ENCODE measurements at places on chromosomes 13 and 19. TPM values are rescaled to one million over a fixed set of nuclear protein-coding genes. Genes with fewer than 3 reads are reported as not detected.

Gene RFPL4AL1
- 0.17 TPM for total RNA-seq

- no peak for DNase-seq
Observed at GRCh38 chr13:22765547-22765946, 415.2 kb upstream of the SGCG start.

DNA sequence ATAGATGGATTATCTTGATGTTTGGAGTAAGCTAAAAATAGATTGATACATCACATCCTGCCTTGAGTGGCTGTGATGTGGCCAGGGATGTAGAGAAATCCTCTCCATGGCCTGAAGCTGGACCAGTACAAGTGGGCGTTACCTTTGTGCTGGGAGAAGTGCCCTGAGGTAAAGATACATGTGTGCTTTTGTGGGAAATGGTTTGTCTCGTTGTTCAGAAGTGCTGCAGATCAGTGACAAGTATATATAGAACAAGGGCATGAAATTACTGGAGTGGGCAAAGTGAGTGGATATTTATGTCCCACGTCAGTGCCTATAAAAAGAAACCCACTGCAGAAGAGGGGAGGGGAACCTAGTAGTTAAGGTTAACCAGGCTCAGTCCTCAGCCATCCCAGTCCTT is 12.2 kb upstream of the ZNF304 start:
- no peak for DNase-seq

GRCh38 chr13:78806457-78806856 is 147.5 kb upstream of the OBI1 start:
- no peak for DNase-seq

Gene SBSN
- total RNA-seq, result not detected

Gene PLK5
- not detected for total RNA-seq

Gene IZUMO2
- not detected for total RNA-seq

DNA sequence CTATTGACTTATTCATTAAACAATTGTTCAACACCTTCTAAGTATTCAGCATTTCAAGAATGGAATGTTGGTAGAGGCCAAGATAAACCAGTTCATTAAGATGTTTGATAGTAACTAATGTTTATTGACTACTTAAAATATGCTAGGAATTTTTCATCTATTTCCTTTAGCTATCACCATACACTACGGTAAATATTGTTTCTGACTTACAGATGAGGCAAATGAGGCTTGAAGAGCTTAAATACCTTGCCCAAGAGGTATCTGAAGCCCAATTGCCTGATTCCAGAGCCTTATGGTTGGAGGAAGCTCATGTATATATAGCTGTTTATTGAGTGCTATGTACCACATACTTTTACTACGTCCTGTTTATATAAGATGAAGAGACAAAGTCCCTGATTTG is 286.2 kb downstream of the NDFIP2 start:
- no peak for DNase-seq

DNA sequence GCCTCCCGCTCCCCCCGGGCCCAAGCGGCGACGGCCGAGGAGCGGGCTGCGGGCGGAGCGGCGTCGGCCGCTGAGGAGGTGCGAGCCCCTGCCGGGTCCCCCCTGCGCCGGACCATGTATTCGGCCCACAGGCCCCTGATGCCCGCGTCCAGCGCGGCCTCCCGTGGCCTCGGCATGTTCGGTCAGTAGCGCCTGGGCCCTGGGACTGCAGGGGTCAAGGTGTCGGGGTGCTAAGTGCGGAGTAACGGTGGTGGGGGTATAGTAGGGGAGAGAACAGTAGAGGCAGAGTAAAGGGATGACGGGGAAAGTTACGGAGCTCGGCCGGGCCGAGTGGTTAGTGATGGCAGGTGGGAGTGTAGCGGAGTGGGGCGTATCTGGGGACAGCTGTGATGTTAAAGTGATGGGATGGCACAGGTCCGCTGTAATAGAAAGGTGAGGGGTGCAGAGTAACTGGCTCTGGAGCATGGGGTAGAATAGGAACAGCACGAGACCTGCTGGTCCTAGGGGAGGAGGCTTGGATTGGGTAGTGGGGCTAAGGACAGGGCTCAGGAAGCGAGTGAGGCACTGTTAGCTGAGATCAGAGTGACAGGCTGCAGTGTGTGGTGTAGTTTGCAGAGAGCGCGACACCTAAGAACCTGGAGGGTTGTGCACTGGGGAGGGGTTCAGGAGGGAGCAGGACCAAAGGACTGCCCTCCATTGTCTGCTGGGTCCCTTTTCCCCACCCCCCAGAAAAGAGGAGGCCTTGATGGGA is 15.7 kb downstream of the CIC start:
- DNase-seq, result peak; percentile 47

GRCh38 chr13:63910511-63910910 is 2494.9 kb upstream of the PCDH20 start:
- DNase-seq, result peak; percentile 6

Gene PSG6
- total RNA-seq, result 20.4 TPM

GRCh38 chr13:83350569-83350968 is 531.7 kb downstream of the SLITRK1 start:
- DNase-seq, result no peak

Gene ZNF549
- 3.9 TPM for total RNA-seq

Gene CAMSAP3
- 4.8 TPM for total RNA-seq

DNA sequence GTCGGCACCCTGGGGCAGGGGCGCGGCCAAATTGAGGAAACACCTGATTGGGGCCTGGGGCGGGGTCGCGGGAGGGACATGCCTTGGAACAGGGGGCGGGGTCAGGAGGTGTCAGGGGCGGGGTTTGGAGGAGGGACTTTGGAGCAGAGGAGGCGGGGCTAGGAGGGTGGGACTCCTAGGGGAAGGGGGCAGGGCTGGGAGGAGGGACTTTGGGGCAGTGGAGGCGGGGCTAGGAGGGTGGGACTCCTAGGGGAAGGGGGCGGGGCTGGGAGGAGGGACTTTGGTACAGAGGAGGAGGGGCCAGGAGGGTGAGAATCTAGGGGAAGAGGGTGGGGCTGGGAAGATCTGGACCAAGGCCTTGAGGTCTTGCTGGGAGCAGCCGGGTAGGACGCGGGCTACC is 21.9 kb downstream of the GRIN2D start:
- peak; percentile 23 for DNase-seq

Gene FBXW9
- total RNA-seq, result 41.6 TPM

GRCh38 chr19:3547301-3547731 is 8.3 kb downstream of the TEKTIP1 start:
- DNase-seq, result no peak

- DNase-seq, result no peak
Observed at GRCh38 chr13:60372141-60372540, 24.9 kb upstream of the TDRD3 start.

DNA sequence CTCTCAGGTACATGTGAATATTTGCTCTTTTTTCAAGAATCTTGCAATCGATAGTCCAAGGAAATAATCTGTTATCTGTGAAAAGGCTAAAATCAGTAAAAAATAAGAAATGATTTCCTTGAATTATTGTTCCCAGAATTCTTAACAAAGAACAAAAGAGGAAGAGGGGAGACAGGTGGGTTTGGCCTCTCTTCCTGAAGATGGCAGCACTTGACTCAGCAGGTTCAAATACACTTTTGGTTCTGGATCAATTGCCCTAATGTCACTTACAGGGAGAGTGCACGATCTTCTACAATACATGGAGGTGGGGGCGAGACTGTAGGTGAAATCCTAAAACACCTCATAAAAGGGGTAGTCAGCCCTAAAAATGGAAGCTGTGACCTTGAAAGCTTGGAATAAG is 358.7 kb downstream of the IRS2 start:
- DNase-seq, result no peak

- DNase-seq, result no peak
Observed at GRCh38 chr19:35437406-35437951, 10.6 kb upstream of the FFAR2 start.

DNA sequence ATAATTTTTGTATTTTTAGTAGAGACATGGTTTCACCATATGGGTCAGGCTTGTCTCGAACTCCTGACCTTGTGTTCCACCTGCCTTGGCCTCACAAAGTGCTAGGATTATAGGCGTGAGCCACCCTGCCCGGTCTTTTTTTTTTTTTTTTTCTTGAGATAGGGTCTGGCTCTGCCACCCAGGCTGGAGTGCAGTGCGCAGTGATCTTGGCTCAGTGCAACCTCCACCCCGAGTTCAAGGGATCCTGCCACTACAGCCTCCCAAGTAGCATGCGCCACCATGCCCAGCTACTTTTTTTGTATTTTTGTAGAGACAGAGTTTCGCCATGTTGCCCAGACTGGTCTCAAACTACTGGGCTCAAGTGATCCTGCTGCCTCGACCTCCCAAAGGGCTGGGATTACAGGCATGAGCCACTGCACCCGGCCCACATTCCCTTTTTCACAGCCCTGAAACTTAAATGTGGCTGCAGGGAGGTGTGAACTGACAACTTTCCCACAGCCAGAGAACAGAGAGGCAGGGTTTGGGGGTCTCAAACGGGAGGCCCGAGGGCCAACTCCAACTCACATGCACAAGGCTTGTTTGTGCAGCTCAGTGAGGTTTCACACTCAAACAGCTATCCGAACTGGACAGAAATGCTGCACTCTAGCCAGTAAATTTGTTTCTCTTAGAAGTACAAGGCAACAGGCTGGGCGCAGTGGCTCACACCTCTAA is 4.4 kb upstream of the S1PR5 start:
- DNase-seq, result no peak

- DNase-seq, result no peak
Observed at GRCh38 chr19:5504114-5504513, 48.9 kb downstream of the ZNRF4 start.

- no peak for DNase-seq
Observed at GRCh38 chr13:48296528-48296927, 7.0 kb upstream of the RB1 start.

DNA sequence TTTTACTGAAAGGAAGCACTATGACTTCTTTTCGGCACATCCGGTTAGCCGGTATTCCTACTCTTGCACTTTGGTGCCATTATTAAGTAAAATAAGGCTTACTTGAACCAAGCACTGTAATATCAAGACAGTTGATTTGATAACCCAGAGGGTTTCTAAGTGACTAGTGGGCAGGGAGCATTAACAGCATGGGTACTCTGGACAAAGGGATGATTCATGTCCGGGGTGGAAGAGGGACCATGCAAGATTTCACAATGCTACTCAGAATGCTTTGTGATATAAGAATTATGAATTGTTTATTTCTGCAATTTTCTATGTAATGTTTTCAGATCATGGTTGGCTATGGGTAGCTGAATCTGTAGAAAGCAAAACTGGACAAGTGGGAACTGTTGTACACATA is 282.1 kb downstream of the TDRD3 start:
- DNase-seq, result no peak

- no peak for DNase-seq
Observed at GRCh38 chr13:45068036-45069001, 52.0 kb upstream of the GTF2F2 start.

Gene PSG1
- 27.1 TPM for total RNA-seq

GRCh38 chr13:75236774-75237173 is 245.2 kb downstream of the TBC1D4 start:
- no peak for DNase-seq

GRCh38 chr19:17103177-17103576 is 27.6 kb downstream of the MYO9B start:
- no peak for DNase-seq

Gene SERP2
- not detected for total RNA-seq

GRCh38 chr13:82407321-82407720 is 1475.0 kb downstream of the SLITRK1 start:
- no peak for DNase-seq

Gene ZNF763
- total RNA-seq, result 0.55 TPM

- DNase-seq, result no peak
Observed at GRCh38 chr13:95954266-95954665, 98.9 kb downstream of the UGGT2 start.

DNA sequence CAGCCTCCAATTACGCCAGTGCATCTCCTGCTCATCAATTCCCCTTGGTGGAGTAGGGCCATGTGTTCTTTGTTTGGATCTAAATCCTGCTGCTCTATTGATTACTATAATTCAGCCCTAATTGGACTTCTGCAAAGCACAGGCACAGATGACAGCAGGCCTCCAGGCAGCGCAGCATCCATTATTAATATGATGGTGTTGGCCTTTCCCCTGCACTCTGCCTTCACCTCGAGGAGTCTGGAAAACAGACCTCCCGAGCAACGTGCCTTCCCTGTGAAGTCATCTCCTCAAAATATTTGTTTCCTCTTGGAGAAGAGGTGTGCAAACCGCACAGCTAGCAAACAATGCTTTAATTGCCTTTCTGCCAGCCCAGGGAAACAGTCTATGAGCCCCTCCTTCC is 92.5 kb downstream of the UQCRFS1 start:
- no peak for DNase-seq

Gene LSR
- total RNA-seq, result 16.7 TPM

DNA sequence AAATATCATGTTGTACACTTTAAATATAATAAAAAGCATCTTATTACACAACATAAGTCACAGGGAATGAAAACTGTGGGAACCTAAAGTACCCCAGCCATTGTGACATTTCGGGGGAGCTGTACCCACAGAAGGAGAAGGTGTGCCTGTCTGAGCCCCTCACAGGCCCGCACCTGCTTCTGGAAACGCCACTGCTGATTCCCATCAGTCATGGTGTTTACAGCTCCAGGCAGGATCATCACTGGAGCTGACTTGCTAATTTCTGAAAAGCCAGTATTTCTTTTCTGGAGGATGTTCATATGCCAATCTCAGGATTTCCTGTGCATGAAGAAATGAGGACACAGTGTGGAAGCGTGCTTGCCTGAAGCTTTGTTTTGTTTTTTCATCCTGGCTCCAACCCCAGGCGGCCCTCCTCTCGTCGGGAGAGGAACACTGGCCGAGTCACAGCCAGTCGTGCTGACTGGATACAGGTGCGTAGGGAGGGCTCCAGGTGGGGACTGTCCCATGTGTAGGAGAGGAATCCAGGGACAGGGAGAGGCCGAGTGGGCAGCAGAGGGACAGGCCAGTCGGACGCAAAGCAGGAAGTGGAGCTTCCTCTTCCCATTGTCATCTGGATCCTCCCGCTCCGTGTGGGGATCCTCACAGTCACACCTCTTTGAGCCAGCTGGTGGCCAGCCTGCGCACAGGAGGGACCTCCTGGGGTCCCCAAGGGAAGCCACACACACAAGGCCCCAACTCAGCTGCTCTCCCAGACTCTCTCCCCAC is 4.2 kb upstream of the ATP12A start:
- DNase-seq, result no peak

GRCh38 chr13:99977334-99977911 is 4.2 kb upstream of the ZIC2 start:
- no peak for DNase-seq

DNA sequence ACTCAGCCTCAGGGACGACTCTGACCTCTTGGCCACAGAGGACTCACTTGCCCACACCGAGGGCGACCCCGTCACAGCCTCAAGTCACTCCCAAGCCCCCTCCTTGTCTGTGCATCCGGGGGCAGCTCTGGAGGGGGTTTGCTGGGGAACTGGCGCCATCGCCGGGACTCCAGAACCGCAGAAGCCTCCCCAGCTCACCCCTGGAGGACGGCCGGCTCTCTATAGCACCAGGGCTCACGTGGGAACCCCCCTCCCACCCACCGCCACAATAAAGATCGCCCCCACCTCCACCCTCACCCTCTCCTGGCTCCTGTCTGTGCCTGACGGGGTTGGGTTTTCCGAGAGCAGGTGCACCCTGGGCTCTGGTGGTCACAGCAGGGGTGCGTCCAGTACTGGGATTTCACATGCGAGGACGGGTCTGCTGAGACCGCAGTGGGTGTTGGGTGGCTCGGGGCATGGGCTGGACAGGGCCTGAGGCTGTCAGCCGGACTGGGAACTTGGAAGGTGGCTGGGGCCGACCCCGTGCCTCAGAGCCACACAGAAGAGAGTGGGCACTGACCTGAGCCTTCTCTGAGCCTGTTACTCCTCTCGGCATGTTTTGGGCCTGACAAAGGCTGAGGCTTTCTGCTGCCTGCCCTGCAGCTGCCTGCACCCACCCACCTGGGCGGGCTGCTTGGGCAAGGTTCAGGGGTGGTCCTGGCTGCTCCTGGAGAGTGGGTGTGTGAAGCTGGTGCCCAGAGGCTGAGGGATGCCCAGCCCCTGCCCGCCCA is 6.3 kb upstream of the HCN2 start:
- DNase-seq, result no peak

GRCh38 chr13:112931028-112931934 is 37.7 kb upstream of the MCF2L start:
- DNase-seq, result peak; percentile 91

All from G401 (cell line).